ENCODE measurements at places on chromosomes 2 and 18.
A peak's percentile ranks its signal among the peaks of the same experiment; 100 is the strongest.

- peak; percentile 25 for DNase-seq
Measured at GRCh38 chr2:150778828-150779227, 291.4 kb upstream of the RND3 start.

- peak; percentile 22 for DNase-seq
Measured at GRCh38 chr18:24065906-24066305, 51.4 kb downstream of the TTC39C start.

- no peak for DNase-seq
Measured at GRCh38 chr2:240572141-240573031, 4.1 kb downstream of the RNPEPL1 start.

DNA sequence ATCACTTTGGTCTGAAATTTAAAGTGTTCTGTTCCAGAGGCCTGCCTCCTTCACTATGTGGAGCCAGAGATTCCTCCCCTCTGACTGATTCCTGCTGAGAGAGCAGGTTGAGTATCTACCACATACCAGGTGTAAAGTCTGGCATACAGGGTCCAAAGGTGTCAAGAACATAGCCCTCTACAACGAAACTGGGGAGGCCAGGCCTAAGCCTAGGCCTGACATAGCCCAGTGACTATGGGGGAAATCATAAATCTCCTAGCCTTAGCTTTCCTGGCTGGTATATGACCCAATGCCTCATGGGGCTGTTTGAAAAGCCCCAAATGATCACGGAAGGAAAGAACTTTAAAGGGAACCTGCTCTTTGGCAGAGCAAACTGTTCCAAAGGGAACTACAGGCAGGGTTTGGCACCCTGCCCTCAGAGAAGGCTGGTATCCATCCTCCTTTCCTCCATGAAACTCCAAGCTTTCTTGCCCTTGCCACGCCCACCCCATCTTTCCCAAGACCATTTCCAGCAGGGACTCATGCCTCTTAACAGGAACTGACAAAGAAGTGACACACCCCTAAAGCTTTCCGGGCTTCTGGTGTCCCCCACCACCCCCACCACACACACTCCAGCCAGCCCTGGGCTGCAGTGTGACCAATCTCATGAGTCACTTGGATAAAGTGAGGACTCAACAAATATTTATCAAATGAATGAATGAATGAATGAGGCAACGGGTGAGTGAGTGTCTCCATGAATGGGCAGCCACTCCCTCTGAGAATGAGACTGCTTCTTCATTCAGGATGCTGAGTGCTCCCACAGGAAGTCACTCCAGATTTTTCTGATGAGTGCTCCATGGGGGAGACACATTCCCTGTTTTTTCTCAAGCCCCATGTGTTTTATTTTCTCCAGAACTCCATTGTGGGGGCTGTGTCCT lies 114.5 kb upstream of the STPG4 start:
- peak; percentile 94 for DNase-seq

DNA sequence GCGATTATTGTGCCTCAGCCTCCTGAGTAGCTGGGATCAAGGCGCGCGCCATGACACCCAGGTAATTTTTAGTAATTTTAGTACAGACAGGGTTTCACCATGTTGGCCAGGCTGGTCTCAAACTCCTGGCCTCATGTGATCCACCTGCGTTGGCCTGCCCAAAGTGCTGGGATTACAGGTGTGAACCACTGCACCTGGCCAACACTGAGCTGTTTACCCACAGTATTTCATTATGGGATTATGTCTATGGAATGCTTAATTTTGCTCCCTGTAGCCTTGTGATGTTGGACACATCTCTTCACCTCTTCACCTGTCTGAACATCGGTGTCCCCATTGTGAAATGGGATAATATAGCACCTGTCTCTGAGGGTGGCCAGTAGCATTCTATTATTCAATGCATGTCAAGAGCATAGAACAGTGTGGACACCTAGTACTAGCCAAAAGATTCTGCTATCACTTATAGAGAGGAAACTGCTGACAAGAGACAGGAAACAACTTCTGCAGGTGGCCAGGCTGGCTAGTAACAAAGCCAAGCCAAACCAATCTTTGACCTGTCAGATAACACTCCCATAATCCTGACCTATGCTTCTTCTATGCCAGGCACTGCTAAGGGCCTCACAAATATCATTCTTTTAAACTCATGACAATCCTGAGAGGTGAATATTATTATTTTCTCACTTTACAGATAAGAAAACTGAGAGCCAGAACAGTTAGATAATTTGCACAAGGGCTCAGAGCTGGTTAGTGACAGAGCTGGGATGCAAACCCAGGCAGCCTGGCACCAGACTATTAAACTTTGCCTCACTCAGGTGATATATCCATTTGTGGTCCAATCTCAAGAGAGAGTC lies 29.4 kb upstream of the REEP1 start:
- DNase-seq, result no peak

- no peak for DNase-seq
Measured at GRCh38 chr2:158755310-158756087, 39.6 kb upstream of the DAPL1 start.

DNA sequence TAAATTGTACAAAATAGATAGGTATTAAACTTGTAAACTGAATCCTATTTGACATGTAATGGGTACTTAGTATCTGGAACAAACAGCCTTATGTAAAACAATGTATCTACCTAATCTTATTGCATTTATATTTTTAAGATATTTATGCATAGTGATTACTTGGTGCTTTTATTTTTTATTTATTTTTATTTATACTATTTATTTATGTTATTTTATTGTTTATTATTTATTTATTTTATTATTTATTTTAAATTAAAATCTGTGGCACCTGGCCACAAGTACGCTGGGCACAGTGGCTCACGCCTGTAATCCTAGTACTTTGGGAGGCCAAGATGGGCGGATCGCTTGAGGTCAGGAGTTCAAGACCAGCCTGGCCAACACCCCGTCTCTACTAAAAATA lies 26.9 kb downstream of the MRO start:
- DNase-seq, result no peak

- DNase-seq, result peak; percentile 50
Measured at GRCh38 chr2:122203523-122203922, 448.1 kb downstream of the TSN start.

Data from iris pigment epithelial cell (primary cell).